ENCODE measurements at places on chromosomes 2 and 18.

DNA sequence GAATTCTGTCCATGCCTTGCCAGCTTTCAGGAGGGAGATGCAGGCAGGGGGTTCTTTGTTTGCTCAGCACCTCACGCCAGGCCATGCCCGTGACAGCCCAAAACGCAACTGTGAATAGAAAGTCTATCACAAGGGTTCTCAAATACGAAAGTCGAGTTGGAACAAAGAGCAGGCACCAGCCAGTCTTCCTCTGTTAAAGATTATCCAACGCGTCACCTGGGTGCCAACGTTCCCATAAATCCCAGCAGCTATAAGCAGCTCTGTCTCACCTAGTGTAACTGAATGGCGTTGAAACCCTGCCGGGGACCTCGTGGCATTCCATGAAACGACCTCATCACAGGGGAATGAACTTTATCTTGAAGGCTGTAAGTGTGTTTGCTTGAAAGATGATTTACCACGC is 84.8 kb upstream of the GATA6 start:
- no peak for DNase-seq

- DNase-seq, result no peak
Observed at GRCh38 chr18:10315522-10315921, 138.9 kb upstream of the APCDD1 start.

DNA sequence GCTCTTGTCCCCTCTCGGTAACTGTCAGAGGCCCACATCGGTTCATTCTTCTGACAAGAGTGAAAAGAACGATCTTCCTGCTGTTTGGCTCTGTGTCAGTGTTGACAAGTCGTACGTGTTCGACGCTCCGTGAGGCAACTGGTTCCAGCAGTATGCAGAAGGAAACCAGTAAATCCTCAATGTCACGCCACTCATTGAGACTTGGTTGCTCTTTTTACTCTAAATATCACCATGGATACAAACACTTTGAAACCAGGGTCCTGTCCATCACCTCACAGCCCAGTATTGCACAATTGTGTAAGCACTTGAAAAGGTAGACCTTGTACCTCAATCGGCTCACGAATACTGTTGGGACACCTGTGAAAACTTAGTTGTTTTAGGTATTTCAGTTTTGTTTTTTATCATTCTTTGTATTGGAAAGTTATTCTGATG is 136.4 kb downstream of the ZNF407 start:
- DNase-seq, result no peak

DNA sequence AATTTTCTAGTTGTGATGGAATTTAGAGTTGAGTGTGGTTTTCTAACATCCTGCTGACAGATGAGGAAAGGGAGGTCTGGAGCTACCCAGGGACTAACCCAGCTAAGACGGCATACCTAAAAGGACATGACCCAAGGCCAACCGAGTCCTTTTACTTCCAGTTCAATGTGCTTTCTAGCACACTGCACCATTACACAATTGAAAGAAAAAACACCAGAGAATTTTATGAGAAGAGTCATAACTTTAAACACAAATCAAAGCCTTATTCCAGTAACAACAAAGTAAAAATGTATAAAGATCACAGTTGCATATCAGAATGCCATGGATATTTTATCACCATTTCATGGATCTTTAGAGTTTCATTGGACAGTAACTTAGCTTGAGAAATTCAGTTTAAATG is 480.3 kb downstream of the MEIS1 start:
- DNase-seq, result peak; percentile 59

DNA sequence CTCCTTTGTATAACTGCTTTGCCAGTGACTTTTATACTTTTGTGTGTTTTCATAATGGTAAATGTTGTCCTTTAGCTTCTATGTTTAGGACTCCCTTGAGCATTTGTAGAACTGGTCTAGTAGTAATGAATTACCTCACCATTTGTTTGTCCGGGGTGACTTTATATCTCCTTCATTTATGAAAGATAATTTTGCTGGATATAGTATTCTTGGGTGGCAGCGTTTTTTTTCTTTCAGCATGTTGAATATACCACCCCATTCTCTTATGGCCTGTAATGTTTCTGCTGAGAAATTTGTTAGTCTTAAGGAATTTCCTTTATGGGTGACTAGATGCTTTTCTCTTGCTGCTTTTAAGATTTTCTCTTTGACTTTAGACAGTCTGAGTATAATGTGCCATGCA is 56.0 kb downstream of the GPC1 start:
- DNase-seq, result no peak

GRCh38 chr2:226405465-226405864 is 394.2 kb downstream of the IRS1 start:
- DNase-seq, result peak; percentile 31

DNA sequence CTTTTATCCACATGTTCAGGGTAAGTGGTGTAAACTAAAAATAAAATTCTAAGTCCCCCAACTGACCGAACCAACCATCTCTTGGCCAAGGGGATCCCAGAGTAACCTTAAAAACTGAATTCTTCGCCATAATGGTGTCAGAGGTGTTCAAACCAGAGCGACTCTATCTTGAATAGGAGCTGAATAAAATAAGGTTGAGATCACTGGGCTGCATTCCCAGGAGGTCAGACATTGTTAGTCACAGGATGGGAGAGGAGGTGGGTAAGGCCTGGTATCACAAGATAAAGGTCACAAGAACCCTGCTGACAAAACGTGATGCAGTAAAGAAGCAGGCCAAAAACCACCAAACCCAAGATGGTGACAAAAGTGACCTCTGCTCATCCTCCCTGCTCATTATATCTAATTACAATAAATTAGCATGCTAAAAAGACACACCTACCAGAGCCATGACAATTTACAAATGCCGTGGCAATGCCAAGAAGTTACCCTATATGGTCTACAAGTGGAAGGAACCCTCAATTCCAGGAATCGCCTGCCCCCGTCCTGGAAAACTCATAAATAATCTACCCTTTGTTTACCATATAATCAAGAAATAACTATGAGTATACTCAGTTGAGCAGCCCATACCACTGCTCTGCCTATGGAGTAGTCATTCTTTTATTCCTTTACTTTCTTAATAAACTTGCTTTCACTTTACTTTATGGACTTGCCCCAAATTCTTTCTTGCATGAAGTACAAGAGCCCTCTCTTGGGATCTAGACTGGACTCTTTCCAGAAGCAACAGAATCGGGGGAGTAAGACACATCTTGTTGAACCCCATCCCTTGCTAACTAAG is 302.4 kb downstream of the STK39 start:
- no peak for DNase-seq

- no peak for DNase-seq
Observed at GRCh38 chr2:143468341-143468888, 339.2 kb downstream of the ARHGAP15 start.

- DNase-seq, result no peak
Observed at GRCh38 chr2:136306836-136307235, 188.9 kb upstream of the CXCR4 start.

GRCh38 chr18:56812674-56813073 is 161.5 kb downstream of the WDR7 start:
- no peak for DNase-seq

Data from fibroblast of skin of right biceps (primary cell).